Adipocyte (in vitro differentiated cells): ENCODE measurements at places on chromosomes 7 and 10.

- no peak for DNase-seq
Observed at GRCh38 chr7:116089293-116089692, 58.7 kb upstream of the TFEC start.

DNA sequence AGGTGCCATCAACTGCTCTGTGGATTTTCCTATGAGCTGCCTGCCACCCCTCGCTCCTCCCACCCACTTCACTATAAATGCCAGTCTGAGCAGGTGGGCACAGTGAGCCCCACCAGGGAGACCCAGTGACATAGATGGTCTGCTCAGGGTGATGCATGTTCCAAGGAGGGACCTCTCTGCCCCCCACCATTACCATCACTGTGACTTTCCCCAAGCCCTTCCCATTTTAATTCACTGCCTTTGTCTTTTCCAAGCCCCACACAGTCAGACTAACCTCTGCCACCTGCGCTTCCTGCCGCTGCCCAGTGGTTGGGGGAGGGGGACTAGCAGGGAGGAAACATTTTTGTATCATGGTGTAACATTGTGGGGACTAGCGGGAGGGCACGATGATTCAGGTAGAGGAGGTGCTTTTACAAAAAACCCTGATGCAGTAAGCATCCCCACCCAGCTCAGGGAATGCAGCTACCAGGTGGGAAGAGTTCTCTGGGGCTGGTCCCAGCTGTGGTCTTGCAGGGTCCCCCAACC, 24.6 kb downstream of the PRSS2 start:
- DNase-seq = no peak

- no peak for DNase-seq
Observed at GRCh38 chr7:129356176-129356575, 78.1 kb upstream of the STRIP2 start.

DNA sequence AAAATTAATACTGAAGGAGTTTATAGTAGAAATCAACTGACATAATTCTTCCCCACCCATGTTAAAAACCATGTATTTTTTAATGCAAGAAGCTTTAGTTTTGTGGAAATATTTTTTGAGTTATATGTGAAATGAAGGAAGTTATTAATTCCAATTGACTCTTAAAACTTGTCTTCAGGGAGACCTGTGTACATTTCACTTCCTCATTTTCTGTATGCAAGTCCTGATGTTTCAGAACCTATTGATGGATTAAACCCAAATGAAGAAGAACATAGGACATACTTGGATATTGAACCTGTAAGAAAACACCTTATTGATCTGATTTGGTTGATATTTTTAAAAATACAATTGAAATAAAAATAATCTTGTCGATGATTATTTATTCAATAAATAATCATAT, 33.3 kb downstream of the CD36 start:
- DNase-seq = no peak

- no peak for DNase-seq
Observed at GRCh38 chr7:23491502-23491901, 21.2 kb upstream of the IGF2BP3 start.

- DNase-seq = no peak
Observed at GRCh38 chr10:12639996-12640944, 290.9 kb downstream of the CAMK1D start.

DNA sequence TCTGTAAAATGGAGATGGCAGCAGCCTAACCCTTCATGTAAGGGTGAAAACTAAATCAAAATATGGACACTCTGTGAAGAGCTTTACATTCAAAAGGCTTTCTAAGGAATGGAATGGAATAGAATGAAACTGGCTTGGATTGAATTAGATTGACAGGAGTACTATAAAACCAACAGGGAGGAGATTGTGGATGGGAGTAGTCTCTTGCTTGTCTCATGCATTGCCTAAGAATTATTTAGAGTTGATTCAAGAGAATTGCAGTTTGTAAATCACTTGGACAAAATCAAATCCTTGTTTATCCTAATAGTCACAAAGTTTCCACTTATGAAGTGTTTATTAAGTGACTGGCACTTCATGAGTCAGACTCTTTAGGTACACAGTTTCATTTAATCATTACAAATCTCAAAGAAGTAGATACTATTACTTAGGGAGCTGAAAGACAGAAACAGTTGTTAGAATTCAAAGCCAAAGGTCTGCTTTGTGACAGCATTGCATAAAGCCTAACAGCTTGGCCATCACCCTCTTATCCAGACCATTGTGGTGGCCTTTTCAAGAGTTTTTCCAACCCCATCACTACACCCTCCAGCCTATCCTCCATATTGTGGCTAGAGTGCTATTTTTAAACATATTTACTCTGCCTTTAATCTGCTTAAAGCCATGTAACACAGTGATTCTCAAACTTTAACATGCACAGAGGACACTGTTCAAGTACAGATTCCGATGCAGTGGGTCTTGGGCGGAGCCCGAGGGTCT, 91.9 kb upstream of the GHITM start:
- DNase-seq = no peak

- no peak for DNase-seq
Observed at GRCh38 chr10:130707389-130707979, 571.3 kb downstream of the GLRX3 start.

DNA sequence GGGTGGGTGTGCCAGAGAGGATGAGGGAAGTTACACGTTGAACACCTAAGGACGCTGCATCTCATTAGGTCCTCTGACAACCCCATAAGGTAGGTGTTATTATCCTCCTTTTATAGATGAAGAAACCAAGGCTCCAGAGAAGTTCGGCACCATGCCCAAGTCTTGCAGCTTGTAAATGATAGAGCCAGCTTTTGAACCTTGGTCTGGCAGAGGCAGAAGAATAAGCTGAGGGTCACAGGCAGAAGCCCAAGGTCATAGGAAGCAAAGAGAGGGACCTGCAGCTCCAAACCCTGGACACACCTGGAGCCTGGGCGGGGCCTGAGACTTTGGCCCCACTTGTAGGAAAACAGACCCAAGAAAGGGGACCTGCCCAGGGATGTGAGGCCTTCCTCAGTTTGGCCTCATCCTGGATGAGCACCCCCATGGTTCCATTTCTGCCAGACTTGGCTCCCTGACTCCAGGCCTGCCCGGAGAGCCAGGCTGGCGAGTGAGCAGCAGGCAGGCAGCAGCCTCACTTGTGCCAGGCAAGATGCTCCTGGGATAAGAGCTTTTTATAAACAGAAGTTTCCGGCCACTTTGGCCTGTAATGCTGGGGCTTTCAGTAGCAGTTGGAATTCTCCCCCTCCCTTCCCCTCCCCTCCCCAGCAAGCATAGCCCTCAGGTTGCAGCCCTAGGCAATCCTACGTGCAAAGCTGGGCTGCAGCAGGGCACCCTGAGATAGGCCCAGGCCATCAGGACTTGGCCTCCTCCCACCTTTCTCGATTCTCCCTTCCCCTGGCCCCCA, 2.4 kb downstream of the KCNH2 start:
- no peak for DNase-seq

DNA sequence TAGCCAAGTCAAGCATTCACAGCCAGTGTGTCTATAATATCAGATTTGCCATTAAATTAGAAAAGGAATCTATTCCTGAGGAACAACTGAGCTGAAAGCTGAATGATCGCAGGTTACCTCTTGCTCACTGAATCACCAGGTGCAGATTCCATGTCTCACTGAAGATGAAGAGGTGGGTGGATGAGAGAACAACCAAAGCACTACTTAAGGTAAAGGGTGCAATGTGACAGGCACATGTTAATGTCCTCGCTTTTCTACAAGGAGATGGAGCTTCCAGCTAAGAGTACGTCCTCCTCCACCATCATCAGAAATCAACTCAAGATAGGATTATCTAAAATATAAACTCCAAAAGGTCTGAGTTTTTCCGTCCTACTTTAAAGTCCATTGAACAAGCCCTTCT, 4.6 kb downstream of the SORCS1 start:
- no peak for DNase-seq
